Sigmoid colon (tissue), 7 donors: ENCODE measurements at places on chromosomes 16 and 17. TPM values are rescaled to one million over a fixed set of nuclear protein-coding genes. Genes with fewer than 3 reads are reported as not detected.

- DNase-seq: no peak
These were observed 87.3 kb downstream of the ABCA8 start for GRCh38 chr17:68867759-68868516.

DNA sequence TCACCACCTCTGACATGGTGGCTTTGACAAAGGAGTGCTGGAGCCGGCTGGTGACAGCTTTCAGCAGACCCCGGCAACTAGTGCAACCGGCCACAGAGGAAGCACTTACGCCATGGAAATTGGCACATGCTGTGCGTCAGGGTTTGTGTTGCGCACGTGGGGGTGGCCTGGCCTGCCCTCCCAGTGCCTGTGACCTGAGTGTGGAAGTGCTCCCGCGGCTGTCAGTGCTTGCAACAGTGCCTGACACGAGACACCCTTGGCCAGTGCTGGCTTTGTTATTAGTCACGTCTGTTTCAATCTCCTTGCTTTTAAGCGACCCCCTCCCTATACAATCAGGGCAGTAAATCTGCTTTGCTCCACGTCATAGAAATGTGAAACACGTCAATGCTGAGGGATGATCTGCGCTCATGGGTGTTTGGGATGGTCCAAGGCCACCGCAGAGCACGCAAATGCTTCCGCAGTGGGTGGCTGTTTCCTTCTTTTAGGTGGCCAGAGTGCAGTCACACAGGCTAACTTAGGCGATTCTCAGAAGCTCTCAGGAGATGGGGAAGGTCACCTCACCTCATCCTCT, 64.3 kb downstream of the PGS1 start:
- peak; percentile 92 for DNase-seq

GRCh38 chr16:74297145-74297665, 591 bp downstream of the PSMD7 start:
- DNase-seq: no peak

- peak; percentile 86 for DNase-seq
These were observed 94.2 kb downstream of the NTN1 start for GRCh38 chr17:9115214-9116191.

GRCh38 chr17:82933911-82934310, 94.1 kb upstream of the ZNF750 start:
- peak; percentile 40 for DNase-seq

The EFNB3 gene
- 0.28 TPM for total RNA-seq

The NPIPB6 gene
- total RNA-seq: not detected

The GDPD3 gene
- total RNA-seq: 8.0 TPM

DNA sequence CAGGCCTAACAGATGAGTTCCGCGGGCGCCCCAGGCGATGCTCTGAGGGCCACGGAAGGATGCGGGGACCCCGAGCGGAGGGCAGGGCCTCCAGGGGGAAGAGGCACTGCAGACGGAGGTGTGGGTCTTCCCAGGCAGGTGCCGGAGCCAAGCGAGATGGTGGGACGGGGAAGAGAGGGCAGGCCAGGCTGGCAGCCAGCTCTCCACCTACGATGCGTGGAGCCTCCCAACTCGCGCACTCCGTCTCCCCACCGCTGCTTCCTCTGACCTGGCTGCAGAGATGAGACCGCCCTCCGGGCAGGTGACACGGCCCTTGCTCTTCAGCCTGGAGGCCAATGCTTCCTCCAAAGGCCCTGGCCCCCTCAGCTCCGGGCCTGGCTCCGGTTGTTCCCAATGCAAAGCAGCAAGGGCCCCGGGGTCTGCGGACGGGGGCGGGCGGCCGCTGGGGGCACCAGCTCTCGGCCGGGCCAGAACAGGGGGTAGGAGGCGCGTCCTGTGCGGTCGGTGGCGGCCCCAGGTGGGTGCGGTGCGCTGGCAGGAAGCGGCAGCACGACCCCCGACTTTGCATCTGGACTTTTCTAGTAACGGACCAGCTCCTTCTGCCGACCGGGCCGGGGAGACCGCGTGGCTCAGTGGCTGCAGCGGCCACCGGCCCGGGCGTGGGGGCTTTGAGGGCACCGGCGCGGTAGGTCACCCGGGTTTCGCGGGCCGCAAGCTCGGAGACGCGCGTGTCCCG, 1.5 kb upstream of the SOX8 start:
- DNase-seq: no peak

GRCh38 chr16:30368122-30368791, 2.0 kb downstream of the TBC1D10B start:
- peak; percentile 71 for DNase-seq

GRCh38 chr16:29684679-29685078, 5.7 kb downstream of the QPRT start:
- DNase-seq: no peak

- DNase-seq: no peak
These were observed 24.7 kb downstream of the DNAJC7 start for GRCh38 chr17:41992576-41992975.

The MPV17L gene
- total RNA-seq: 13.9 TPM

The ITGAX gene
- total RNA-seq: 0.66 TPM

GRCh38 chr17:34302636-34303035, 16.6 kb upstream of the CCL8 start:
- DNase-seq: no peak

DNA sequence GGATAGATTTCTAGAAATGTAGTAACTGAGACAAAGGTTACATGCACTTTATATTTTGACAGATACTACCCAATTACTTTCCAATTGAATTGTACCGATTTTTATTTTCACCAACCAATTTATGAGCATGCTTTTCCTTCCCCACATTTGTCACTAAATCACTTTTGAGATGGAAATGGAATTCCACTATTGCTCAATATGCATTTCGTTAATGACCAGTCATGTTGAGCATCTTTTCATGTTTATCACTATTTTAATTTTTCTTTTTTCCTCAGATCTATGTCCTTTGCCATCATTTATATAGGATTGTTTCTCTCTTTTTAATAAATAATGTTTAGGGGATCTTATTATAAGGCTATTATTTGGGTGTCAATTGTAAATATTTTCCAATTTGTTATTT, 102.8 kb upstream of the SMIM36 start:
- no peak for DNase-seq

- peak; percentile 95 for DNase-seq
These were observed at the start of gene TEKT3 for GRCh38 chr17:15341385-15341849. Gene TEKT3, minus strand, starts transcription at chr17:15341597. Its CDS starts 10,012 bp downstream, at chr17:15331585.

DNA sequence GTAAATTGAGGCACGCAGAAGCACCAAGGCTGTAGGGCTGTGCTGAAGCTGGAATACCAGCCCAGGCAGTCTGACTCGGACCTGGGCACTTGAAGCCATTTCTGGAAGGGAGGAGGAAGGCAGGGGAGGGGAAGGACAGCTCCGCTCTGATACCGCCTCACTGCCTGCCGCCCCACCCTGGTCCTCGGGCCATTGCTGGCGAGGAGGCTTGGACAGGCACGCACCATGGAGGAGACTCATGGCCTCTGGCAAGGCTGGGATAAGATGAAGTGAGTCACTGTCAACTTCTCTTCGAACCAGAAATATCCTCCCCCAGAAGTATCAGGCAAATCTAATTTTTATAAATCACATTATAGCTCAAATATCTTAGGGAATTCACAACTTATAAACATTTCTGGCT, 81.3 kb downstream of the SDK2 start:
- DNase-seq: no peak

DNA sequence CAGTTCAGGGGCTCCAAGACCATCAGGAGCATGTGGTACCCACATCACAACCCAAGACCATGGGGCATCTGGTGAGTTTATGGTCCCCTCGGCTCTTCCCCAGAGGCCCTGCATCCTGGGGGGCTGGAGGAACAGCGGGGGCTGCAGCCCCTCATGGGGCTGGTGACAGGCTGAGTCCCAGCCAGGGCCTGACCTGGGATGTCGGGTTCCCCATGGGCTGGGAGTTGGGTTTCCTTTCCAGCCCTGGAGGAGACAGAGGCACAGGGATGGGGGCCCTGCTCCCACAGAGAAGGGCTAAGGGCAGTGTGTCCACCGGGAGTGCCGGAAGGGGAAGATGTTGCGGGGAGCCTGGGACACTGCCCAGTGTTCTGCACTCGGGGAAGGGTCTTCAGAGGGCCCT, 82.4 kb downstream of the GOSR1 start:
- no peak for DNase-seq

The C1QTNF8 gene
- not detected for total RNA-seq
